Stimulated activated CD4-positive, alpha-beta T cell treated with anti-CD3 and anti-CD28 coated beads, TNF-alpha, amount 100 ng/mL, for 4 hours (primary cell): ENCODE measurements at places on chromosomes 5 and 9.

DNA sequence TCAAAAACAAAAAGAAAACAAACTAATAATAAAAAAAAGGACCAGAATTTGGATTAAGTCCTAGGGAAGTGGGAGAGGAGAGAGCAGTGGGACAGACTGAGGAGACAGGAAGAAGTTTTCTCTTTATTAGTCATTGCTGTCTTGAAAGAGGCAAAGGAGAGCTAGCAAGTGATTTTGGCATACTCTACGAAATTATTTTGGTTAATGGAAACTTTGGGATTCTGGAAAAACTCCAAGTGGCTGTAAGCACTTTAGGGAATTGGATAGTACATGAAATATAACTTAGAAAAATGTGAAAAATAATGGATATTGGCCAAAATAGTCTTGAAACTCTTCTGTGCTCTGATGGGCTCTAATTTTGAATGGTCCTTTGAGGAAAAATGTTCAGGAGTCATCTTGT, 1641.8 kb upstream of the WWC1 start:
- no peak for DNase-seq

DNA sequence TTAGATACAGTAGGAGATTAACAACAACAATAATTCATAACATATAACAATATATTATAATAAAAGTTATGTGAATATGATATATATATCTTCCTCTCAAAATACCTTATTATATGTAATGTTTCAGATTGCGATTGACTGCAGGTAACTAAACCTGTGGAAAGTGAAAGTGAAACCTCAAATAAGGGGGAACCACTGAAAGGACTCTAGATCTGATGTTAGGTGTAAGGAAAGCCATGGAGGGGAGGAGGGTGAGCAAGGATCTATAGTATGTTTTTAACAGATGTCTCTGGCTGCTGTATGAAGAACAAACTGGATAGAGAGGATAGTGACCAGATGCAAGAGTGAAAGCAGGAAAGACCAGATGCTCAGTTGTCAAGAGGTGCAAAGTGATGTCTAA, 5.8 kb upstream of the FSTL4 start:
- DNase-seq, result no peak

DNA sequence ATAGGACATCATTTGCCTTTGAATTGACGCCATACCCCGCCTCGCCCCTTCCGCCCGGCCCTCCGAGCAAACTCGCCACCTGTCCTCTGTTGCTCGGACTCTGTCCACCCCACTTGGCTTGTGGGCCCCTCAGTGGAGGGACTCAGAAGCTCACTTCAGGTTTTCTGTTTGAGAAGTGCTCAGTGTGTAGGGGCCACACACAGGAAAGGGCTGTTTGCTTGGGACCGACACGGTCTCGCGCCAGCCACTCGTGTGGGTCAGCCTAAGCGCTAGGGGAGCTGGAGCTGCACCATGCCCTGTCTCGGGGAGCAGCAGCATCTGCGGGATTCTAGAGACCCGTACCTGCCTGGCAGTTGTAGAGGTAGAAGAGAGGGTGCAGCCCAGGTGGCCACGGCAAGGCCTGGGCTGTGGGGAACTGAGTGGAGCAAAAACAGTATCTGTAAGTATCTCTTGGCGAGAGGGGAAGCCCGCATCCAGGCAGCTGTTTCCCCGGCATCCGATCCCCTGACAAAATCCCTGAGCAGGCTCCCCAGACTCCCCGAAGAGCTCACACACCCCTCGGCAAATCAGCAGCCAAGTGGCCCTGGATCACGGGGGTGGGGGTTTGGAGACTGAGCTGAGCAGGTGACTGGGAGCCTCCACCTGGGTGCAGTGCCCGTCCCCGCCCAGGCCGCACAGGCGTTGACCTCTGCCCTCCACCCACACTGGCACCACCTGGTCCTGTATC, 52.2 kb downstream of the COL5A1 start:
- DNase-seq, result no peak

GRCh38 chr9:18268381-18268780, 205.6 kb upstream of the ADAMTSL1 start:
- no peak for DNase-seq

DNA sequence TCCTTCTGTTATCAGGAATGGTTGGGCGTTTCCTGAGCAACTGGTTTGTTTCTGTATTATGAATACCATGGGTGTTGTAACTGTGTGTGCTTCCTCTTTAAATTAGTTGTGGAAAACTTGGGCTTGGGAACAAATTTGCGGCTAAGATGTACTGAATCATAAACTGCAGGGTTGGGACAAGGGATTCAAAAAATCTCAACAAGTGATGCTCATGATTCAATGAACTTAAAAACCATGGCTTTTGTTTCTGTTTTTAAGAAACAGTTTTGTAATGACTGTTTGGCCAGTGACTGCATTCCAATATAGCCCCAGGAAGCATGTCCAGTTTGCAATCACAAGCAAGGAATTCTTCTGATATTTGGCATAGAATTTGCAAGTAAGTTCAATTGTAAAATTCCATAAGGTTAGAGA, 657.5 kb upstream of the WWC1 start:
- DNase-seq, result no peak

DNA sequence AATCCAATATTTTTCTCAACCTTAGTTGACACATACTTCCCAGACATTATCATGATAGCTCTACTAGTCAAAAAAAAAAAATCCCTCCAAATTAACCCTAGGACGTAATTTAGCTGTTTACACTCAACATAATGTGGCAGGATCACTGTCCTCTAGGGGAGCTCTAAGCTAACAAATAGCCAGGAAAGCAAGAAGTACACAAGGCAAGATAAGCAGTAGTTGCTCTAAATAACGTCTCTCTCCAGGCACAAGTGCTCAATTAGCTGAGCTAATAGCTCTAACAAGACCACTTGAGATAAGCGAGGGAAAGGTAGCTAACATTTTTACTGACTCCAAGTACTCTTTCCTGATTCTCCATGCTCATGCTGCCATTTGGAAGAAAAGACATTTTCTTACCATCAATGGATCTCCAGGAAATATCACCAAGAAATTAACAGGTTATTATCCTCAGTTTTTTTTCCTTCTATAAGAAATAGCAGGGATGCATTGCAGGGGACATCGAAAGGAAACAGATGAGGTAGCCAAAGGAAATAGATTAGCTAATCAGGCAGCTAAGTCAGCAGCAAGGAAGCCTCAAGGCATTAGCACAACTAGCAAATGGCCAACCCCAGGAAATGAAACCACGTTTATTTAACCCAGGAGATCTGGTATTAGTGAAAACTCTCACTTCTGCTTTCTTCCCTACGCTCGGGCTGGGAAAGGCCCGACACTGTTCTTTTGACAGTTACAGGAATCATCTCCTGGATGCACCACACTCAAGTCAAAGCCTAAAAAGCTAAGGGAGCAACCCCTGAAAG, 614.1 kb downstream of the PTPRD start:
- DNase-seq, result no peak

- no peak for DNase-seq
Observed at GRCh38 chr5:139091439-139092156, 106.6 kb downstream of the SIL1 start.

DNA sequence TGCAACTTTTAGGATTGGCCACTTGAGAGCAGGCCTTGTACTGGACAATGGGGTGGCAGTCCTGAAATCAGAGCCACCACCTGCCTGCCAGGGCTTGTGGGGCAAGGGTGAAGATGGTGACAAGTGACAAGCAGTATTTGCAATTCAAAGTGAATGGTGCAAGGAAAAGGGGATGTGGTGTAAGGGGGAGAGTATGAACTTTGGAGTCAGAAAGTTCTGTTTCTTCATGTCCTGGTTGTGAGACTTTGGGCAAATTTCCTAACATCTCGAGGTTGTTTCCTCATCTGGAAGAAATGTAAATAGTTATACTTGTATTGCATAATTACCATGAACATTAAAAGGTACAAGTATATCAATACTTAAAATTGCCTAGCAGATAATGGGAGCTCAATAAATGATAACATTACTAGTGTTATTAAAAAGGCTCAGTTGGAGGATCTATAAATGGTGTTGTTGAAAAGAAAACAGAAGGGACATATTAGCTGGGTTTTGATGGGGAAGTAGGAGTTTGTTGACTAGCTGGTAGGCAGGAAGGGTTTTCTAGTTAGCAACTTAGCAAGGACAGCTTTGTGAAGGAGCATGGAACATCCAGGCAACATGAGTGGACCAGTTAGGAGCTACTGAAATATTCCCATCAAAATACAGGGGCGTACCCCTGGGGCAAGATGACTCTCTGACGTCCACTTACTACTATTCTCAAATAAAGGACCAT, 21.3 kb upstream of the MEGF9 start:
- no peak for DNase-seq

DNA sequence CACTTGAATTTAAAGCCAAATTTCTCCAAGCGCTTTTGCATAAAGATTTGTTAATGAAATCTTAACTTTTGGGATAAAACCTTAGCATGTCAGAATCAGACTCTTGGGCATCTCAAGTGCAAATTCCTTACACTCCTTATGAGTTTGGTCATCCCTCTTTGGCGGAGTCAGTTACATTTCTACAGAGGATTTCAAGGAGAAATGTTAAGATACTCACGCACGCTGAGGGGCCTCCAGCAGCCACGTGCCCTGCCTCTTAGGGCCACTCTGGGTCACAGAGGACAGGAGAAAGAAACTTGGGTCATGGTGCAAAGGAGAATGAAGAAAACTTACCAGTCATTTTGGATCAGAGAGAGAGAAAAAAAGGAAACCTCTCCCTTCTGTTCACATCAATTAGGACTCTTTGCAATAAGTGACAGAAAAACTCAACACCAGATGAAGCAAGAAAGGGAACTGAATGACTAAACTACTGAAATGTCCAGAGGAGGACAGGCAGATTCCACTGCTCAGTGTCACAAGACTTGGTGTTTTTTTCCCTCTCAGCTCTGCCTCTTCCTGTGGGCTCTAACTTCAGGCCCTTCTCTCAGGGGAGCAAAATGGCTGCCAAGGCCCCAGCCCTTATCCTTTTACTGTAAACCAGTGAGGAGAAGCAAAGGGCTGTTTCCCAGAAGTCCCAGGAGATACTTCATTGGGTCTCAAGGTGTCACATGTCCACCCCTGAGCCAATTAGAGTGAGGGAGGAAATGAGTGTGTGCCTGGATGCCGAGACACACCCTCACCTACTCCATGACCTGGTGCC, 63.3 kb upstream of the NFIL3 start:
- no peak for DNase-seq

DNA sequence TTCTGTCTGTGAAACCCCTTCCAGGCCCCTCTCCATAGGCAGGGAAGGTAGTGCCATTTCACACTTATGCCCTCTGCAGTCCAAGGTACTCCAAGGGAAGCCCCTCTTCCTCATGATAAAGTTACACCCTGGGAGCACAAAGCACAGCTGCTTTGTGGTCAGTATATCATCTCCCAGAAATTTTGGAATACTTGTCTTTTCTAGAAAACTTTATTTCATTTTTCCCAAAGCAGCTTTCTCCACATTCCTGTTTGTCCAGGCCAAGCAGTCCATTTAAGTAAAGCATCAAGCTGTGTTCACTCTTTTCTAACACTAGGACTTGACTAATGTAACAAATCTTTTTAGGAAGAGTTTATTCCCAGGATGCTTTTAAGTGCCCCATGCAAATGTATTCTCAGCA, 371.8 kb upstream of the RGMB start:
- DNase-seq, result no peak

- DNase-seq, result no peak
Observed at GRCh38 chr5:135930949-135931295, 23.9 kb downstream of the LECT2 start.

GRCh38 chr5:78127875-78128274, 166.6 kb downstream of the AP3B1 start:
- DNase-seq, result no peak

- DNase-seq, result no peak
Observed at GRCh38 chr5:103598997-103599566, 36.5 kb upstream of the NUDT12 start.

DNA sequence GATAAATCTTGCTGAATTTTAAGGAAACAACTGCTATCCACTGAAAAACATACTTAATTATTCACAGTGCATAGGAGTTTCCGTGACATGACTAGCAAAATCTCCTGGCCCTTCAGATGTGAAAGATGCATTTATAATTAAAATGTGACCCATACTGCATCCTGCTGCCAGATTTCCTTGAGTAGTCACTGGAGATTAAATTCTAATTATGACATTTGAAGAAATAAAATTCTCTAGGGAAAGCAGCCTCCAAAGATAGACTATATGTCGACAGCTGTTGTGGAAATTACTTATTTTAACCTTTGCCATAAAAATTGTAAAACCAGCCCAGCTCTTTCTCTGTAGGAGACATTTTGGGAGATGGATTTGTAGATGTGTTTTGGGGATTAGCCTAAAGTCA, 193.6 kb upstream of the SMC2 start:
- DNase-seq, result no peak

DNA sequence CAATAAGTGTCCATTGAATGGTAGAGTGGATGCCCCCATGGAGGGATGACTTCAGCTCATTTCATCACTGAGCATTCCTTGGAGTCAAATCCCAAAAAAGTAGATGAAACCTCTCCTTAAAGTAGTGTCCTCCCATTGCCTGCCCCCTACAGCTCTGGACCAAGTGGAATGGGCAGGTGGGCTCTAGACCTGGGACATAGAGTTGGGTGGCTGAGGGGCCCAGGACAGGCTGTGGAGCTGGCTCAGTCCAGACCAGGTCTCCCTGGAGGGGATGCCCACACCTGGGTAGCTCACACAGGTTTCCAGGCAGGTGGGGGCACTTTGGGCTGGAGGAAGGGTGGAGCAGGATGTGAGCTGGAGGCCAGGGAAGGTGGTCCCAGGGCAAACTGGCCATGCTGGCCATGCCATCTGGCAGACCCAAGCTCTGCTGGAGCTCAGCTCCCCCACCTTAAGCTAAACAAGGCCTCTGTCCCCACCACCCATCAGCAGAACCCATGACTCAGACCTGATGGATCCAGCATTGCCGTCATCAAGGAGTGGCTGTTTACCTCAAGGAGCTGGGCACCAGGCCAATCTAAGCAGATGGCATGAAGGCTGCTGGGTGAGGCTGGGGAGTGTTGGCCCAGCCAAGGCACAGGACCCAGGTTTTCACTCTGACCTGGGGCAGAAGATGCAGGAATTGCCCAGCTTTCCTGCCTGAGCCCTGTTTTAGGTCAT, 6.2 kb upstream of the SPINK4 start:
- no peak for DNase-seq

GRCh38 chr5:167564275-167564674, 727.2 kb upstream of the WWC1 start:
- no peak for DNase-seq
